HAP-1 (cell line): ENCODE measurements at places on chromosomes 13 and 19.
A peak's percentile ranks its signal among the peaks of the same experiment; 100 is the strongest.

GRCh38 chr19:33147538-33147937 is 15.6 kb downstream of the WDR88 start:
- DNase-seq: peak; percentile 41

DNA sequence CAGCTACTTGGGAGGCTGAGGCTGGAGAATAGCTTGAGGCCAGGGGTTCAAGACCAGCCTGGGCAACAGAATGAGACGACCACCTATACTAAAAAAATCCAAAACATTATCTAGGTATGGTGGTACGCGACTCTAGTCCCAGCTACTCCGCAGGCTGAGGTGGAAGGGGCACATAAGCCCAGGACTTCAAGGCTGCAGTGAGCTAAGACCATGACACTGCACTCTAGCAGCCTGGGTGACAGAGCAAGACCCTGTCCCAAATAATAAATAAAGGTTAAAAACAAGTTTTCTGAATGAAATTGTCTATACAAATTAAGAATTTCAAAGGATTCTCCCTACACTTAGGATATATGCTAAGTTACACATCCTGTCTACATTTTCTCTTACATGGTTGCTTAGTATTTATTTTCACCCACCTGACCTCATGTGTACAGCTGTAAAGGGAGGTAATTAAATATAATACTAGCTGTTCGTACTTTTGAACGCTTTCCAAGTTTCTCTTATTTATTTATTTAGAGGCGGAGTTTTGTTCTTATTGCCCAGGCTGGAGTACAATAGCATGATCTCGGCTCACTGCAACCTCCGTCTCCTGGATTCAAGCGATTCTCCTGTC is 1.6 kb downstream of the SLC25A30 start:
- DNase-seq: no peak

DNA sequence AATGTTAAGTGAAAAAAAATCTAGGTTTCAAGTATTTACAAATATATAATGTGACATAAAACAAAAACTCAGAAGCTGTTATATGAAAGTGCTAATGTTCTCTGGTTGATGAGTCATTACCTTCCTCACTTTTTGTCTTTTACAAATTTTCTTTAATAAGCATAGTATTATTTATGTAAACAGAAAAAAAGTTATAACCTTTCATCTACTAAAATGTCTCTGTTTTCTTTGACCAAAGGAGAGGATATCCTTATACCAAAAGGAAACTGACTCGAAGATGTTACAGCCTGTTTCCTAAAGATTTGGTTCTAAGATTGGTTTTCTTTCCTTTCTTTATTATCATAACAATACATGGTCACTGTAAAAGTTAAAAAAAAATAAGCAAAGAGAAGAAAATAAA is 38.0 kb downstream of the RCBTB2 start:
- no peak for DNase-seq

DNA sequence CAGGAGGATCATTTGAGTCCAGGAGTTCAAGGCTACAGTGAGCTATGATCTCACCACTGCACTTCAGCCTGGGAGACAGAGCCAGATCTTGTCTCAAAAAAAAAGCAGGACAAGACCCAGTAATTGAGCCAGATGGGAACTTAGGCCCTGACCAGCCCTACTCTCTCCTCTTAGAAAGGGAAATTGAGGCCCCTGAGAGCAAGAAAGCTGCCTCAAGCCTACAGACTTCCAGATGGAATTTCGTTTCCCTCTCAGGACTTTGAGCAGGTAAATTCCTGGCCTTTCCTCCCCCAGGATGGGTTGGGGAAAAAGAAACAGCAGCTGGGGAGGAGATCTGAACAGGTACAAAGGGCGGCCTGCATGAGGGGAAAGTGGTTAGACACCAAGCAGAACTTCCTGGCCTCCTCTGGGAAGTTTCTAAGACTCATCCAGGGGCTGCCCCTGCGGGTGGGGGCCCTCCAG is 3.6 kb upstream of the BCL3 start:
- DNase-seq: no peak

DNA sequence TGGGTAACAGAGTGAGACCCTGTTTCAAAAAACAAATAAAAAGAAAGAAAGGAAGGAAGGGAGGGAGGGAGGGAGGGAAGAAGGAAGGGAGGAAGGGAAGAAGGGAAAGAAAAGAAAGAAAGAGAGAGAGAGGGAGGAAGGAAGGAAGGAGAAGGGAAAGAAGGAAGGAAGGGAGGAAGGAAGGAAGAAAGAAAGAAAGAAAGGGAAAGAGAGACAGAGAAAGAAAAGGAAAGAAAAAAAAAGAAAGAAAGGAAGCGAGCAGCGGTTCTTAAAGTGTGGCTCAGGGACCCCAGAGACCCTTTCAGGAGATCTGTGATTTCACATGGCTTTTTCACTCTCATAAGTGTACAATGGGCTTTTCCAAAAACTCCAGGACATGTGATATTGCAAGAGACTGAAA is 9.9 kb upstream of the CADM4 start:
- no peak for DNase-seq

- DNase-seq: no peak
Observed at GRCh38 chr13:40672765-40673397, 6.4 kb upstream of the FOXO1 start.

GRCh38 chr13:51525567-51526167 is 58.6 kb upstream of the WDFY2 start:
- DNase-seq: no peak

GRCh38 chr19:28258829-28259228 is 954.1 kb downstream of the UQCRFS1 start:
- no peak for DNase-seq

- no peak for DNase-seq
Observed at GRCh38 chr13:28753946-28754345, 35.2 kb upstream of the SLC46A3 start.

GRCh38 chr13:29465741-29466293 is 129.7 kb downstream of the SLC7A1 start:
- DNase-seq: no peak
